Anterior cingulate cortex (tissue), 58 donors: ENCODE measurements at places on chromosomes 4 and X.

GRCh38 chrX:19673375-19674040 is 158.2 kb upstream of the MAP3K15 start:
- DNase-seq = no peak

DNA sequence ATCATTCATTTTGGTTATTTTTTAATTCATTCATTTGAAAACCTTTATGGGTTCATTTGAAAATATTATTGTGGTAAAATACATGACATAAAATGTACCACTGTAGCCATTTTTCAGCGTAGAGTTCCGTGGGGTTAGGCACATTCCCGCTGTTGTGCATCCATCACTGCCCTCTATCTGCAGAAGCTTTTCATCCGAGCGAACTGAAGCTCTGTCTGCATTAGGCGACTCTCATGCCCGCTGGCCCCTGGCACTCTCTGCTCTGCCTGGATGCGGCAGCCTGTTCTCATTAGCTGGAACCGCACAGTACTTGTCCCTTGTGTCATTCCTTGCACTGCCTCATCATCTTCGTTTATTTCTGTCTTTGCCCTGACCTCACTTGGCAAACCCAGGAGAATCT is 17.5 kb downstream of the CFAP99 start:
- no peak for DNase-seq

DNA sequence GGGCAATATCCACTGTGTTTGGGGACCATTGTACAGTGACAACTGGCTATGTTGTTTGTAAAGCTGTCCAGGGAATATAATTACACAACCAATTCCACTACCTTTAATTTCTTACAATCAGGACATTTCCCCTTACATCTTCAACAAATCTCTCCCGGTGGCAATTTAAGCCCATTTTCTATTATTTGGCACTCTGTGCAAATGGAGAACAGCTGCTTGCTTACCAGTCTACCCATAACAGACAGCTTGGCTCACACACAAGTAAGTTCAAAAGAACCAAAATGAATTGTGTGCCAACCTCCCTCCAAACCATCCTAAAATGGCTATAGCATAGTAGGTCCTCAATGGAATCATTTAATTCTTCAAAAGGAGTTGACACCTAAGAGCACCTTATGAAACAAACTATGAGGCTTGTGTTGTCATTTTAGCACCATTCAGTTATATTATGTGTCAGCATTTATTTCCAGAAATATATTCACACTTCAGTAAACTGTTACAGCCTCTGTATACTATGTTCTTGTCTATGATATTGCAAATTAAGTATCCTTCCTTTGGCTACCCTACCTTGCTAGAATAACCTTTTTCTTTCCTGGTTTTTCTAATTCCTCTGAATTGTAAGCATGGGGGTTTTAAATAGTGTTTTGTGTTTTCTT is 18.4 kb downstream of the GABRA4 start:
- DNase-seq = no peak

GRCh38 chrX:7441586-7441985 is 293.6 kb upstream of the PUDP start:
- DNase-seq = no peak

- peak; percentile 41 for DNase-seq
Observed at GRCh38 chrX:53287493-53288138, 6.2 kb upstream of the IQSEC2 start.

- no peak for DNase-seq
Observed at GRCh38 chr4:173128199-173128890, 40.3 kb upstream of the GALNT7 start.

DNA sequence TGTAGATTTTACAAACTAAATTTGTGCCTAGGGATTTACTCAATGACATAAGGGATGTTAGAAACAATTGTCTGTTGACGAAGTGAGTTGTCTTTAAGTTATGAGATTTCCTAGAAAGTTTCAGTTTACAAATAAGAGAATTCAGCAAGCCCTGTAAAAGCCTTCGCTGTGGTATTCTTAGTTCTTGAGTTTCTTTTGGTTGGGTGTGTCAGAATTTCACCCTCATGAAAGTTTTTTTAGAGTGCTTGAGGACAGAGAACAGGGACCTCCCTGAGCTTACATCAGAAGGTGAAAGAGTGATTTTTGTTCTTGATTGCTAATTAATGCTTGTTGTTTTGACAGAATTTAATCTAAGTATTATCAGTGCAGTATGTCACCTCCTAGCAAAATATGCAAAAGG is 2628.2 kb downstream of the ARAP2 start:
- no peak for DNase-seq

- no peak for DNase-seq
Observed at GRCh38 chrX:38327775-38328081, 419 bp upstream of the RPGR start.

DNA sequence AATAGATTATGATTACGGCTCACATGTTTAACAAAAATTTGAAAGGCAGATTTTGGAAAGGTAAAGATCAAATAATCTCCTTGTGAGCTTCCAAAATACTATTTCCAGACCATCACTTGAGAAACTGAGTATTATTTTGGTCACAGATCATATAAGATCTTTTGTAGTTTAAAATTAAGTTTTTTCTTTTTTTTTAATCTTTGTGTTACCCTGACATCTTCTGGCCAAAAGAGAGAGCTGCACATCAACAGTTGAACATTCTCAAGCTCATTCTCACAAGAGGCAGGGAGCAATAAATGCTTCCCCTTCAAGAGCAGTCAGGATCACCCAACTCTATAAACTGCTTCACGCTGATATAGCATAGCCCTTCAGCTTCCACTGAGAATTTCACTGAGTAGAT is 15.9 kb downstream of the TMEM192 start:
- no peak for DNase-seq

GRCh38 chrX:136156560-136157117 is 9.3 kb downstream of the FHL1 start:
- no peak for DNase-seq

- DNase-seq = no peak
Observed at GRCh38 chr4:100838286-100838685, 320.5 kb upstream of the EMCN start.

DNA sequence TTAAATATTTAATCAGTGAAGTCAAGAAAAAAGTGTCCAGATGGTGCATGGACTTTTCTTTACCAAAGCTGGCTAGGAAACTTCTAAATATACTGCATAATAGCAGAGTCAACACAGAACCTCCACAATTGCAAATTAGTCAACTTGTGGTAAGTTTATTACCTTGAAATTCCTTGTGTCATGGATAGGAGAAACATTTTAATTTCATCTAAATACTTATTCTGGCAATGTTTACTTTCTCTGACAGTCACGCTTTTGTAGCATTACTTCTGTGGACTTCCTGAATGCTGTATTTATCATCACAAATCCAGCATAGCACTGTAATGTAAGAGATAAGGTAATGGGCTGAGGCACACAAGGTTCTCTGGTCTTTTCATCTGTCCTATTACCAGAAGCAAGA is 2266.1 kb downstream of the PCDH7 start:
- no peak for DNase-seq

GRCh38 chrX:154986826-154987575 is 35.5 kb downstream of the F8 start:
- no peak for DNase-seq

- no peak for DNase-seq
Observed at GRCh38 chr4:8040607-8041006, 100.9 kb upstream of the AFAP1 start.

DNA sequence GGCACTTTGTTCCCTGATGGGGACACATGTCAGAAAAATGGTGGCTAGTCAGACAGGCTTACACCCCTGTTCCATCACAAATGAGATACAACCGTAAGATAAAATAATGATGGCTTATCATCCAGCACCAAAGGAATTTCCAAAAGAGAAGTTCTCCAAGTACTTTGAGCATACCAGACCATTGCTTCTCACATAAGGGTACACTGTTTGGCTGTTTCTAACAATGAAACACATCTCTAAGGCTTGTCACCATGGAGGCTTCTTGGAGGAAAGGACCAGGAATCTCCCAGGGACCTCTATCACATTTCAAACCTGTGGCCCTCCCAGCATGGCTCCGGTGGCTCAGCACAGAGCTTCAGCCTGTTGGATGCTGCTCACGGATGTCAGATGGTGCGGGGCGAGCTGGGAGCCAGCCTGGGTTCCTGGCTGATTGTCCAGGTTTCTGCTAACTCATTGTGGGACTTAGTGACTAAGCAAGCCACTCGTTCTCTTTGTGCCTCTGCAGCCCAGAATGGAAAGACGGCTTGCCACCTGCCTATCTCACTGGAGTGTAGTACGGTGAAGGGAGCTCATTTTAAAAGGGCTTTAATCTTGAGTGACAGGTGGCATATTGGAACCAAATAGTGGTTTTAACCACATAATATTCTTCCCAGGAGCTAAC is 54.5 kb downstream of the FHDC1 start:
- no peak for DNase-seq

DNA sequence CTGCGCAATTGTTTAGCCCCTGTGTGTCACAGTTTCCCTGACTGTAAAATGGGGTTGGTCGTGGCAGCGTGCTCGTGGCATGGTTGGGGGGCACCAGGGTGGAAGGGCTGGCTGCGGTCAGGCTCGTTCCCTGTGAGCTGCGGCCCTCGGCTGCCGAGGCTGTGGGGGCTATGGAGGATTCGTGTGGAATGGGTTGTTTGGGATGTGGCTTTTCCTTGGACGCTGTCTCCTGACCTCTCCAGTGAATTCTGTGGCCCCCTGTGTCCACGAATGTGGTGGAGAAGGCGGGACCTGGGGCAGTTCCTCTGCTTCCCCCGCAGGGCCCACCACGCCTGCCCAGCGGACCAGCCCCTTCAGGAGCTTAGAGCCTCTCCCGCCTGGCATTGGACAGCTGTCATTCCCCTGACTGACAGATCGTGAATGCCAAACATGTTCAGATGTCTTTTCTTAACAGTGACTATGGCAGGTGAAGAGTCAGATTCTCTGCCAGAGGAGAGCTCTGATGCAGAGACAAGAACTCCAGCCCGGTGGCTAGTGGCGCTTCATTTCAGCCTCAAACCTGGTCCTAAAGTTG is 17.2 kb upstream of the HGFAC start:
- no peak for DNase-seq

GRCh38 chrX:125895518-125895917 is 270.6 kb downstream of the DCAF12L2 start:
- no peak for DNase-seq

DNA sequence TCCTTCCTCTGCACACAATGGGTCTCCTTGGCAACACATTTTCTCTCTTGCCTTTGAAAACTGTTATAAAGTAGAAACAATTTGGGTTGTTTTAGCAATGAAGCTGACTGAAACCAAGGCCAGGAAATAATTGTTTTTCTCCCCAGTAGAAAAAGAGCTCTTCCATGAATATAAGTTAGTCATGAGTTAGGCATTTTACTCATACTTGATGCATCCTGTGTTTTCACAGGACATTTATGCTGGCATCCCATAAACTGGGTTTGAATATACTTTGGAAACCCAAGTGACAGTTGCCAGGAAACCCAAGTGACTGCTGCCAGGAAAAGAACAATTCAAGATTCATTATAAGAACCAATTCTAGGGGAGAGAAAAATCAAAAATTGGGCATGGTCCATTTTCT is 128.6 kb upstream of the NPY2R start:
- DNase-seq = no peak

DNA sequence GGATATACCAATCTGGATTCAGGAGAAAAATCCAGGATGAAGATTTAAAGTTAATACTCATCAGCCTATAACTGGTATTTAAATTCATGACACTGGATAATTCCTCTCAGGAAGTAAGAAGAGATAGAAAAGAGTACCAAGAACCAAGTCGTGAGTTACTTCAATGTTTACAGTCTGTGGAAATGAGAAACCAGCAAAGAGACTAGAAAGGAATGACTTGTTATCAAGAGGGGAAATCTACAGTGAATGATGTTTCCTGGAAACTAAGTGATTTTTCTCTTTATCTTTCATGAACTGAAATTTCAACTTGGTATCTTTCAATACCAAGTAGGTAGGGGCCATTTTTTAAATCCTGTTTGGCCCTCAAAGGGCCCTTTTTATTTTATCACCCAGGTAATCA is 217.9 kb upstream of the AFF2 start:
- no peak for DNase-seq

- no peak for DNase-seq
Observed at GRCh38 chrX:13797512-13797911, 19.4 kb downstream of the GPM6B start.

DNA sequence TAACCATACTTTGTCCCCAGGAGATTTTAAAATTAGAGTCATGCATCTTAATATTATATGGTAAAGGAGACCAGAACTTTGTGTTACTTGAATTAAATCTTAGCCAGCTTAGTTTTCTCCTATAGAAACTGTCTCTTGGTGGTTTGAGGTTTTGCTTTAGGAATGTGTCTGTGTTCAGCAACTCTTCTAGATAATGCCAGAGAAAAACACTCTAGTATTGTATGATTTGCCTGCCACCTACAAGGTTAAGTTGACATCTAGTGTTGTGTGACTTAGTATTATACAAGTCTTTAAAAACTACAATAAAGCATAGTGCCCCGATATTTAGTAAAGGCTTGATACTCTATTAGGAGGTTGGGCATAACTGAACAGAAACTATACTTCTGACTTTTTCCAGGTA is 2.1 kb downstream of the UGT8 start:
- no peak for DNase-seq

DNA sequence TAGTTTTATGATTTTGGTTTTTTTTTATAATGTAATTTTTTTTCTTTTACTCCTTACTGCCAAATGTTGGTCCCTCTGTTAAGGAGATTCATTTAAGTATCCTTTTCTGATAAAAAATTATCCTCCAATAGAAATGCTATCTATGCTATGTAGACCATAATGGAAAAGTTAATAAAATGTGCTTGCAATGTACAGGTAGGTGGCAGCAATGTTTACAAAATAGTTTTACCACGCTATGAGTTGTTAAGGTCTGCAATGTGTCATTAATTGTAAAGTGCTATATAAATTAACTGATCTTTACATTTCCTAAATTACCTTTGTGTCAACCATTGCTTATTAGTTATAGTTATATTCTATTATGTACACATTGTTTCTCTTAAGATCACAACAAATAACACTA is 3.8 kb upstream of the CENPC start:
- DNase-seq = no peak

- DNase-seq = no peak
Observed at GRCh38 chr4:114005569-114006442, 26.4 kb upstream of the ARSJ start.

DNA sequence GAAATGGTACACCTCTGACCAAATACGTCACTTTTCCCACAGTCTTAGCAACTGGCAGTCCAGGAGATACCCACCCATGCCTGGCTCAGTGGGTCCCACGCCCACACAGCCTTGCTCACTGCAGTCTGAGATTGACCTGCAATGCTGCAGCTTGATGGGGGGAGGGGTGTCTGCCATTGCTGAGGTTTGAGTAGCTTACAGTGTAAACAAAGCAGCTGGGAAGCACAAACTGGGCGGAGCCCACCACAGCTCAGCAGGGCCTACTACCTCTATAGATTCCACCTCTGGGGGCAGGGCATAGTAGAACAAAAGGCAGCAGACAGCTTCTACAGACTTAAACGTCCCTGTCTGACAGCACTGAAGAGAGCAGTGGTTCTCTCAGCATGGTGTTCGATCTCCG is 52.7 kb downstream of the AMER1 start:
- DNase-seq = no peak

GRCh38 chrX:72477376-72477775 is 95.3 kb downstream of the HDAC8 start:
- DNase-seq = no peak
